ENCODE measurements at places on chromosomes 4 and X. TPM values are rescaled to one million over a fixed set of nuclear protein-coding genes. Genes with fewer than 3 reads are reported as not detected.

Gene PPP1R3F
- total RNA-seq: 1.6 TPM

DNA sequence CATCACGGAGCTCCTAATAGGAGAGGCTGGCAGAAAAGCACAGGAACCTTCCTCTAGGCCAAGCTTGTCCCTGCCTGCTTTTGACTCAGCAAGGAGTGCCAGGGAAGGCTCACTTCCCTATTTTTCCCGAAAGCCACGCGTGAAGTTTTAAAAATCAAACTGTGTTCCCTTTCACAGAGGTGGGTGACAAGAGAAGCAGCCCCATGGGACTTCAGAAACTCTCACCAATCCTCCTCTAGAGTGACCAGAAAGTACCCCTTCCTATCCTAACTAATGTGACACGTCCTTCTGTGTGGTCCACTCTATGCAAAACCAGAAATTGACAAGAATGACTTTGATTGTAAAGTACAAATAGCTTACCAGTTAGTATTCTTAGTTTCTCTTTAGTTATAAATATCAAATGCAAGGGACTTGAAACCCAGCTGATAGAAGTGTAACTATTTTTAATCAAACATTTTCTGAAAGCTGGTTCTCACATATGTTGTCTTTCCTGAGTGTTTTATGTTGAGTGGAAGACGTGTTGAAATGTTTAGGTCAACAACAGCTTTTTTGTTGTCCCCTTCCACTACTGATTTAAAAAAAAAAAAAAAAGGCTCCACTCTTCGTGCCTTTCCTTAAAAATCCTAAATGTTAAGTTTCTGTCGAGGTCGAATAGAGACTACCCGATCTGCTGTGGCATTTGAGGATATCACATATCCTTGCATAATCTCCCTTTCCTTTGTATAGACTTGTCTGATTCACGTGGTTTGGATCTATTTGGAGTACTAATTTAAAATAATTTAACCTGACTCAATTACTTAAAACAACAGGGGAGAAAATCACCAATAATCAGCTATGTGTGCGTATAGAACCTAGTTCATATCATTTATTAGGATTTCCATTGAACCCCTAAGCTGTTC, 42.1 kb downstream of the NFKB1 start:
- DNase-seq: no peak

DNA sequence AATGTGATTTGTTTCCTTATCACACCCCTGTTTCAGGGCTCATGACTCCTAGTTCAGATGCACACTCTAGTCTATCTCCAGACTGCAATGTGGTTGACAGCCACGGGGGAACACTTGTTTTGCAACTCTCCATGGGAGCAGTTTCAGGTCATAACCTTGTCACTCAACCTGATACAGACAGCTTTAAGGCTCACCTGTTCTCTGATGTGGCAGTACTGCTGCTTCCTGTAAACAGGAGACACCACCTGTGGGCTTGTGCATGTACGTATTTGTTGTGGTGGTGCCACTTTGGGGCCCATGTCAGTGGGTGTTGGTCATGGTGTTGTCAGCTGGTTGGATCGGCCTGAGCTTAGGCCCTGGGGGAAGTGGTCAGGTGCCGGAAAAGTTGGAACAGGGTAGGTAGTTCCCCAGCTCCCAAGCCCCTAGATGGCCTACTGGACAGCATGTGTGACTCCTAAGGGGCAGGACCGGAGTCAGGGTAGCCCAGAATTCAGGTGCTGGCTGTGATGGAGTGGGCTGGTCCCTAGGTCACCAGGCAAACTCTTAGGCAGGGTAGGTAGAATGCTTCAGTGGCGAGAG, 46.2 kb downstream of the FAM9B start:
- DNase-seq: no peak

DNA sequence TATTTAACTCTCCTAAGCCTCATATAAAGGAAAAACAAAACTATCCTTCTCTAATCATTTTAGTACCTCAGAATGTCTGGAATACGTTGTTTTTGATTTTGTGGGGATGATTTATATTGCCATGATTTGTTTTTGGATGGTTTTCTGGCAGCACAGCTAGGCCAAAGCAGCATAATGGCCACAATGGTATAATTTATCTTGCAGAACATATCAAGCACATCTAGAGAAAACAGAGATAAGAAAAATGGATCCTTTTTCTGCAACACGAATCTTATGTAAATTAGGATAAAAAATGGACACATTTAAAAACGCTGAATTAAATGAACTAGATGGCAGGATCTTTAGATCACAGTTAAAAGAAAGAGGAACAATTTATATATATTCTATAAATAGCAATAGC, 269.9 kb upstream of the FAT4 start:
- DNase-seq: no peak

GRCh38 chr4:122765692-122766352, 33.3 kb downstream of the BBS12 start:
- peak; percentile 95 for DNase-seq

- DNase-seq: no peak
These were observed 541.0 kb downstream of the SPRY1 start for GRCh38 chr4:123937581-123937980.

- DNase-seq: no peak
These were observed 11.9 kb downstream of the GRPEL1 start for GRCh38 chr4:7055990-7056325.

Gene MAGEA1
- total RNA-seq: not detected

DNA sequence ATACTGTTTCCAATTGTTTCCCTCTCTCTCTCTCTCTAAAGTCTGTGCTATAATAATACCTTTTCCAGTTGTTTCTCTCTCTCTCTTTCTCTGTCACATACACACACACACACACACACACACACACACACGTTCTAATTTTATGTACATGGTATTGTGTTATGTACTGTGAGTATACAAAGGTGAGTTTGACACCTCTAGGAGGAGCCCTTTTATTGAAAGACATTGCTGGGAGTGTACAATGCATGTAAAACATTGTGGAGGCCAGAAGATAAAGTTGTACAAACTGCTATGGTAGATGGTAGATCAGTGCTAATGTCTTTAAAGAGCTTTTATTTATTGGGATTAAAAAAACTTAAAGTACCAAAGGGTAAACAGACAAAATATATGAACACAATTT, 53.6 kb downstream of the BLTP1 start:
- DNase-seq: no peak

Gene C4orf50
- total RNA-seq: not detected

Gene ODAM
- not detected for total RNA-seq

Gene MORC4
- total RNA-seq: 41.5 TPM

DNA sequence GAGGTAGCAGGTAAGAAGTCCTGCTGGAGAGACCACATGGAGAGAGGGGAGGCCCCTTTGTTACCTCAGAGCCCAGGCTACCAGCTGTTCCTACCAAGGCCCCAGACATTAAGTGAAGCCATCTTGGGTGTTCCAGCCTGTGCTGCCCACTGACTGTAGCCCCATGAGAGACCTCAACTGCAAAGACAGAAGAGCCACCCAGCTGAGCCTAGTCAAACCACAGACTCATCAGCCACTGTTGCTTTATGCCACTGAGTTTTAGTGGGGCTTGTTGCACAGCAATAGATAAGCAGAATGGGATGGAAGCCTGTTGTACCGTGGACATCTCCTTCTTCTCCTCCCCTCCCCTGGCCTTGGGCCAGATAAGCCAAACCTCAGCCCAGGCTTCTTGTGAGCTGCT, 83.9 kb downstream of the ADRA2C start:
- DNase-seq: no peak

GRCh38 chr4:128363966-128364365, 76.4 kb upstream of the PGRMC2 start:
- peak; percentile 74 for DNase-seq

Gene AKAP4
- total RNA-seq: not detected

GRCh38 chr4:6892190-6892908, 17.3 kb upstream of the TBC1D14 start:
- DNase-seq: peak; percentile 53
